ENCODE measurements at places on chromosomes 7 and 10.

- DNase-seq, result no peak
Observed at GRCh38 chr7:95055295-95055694, 147.9 kb downstream of the PPP1R9A start.

GRCh38 chr10:81870472-81870871 lies 4.5 kb upstream of the NRG3 start:
- DNase-seq, result no peak

DNA sequence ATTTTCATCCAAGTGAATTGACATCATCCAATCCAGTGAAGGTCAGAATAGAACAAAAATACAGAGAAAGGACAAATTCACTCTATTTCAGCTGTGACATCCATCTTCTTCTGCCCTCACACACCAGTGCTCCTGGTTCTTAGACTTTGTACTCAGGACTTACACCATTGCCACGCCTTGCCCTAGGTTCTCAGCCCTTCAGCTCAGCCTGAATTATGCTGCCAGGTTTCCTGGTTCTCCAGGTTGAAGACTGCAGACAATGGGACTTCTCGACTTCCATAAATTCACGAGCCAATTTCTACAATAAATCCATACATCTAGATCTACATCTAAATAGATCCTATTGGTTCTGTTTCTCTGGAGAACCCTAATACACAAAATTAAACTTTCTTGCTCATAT lies 181.2 kb upstream of the KCND2 start:
- no peak for DNase-seq

GRCh38 chr7:123795917-123796316 lies 47.1 kb upstream of the WASL start:
- DNase-seq, result no peak

All from stimulated activated CD8-positive, alpha-beta memory T cell treated with anti-CD3 and anti-CD28 coated beads, Interleukin-15, amount 100 ng/mL, for 4 hours (primary cell).